ENCODE measurements at places on chromosomes 7 and 10. TPM values are rescaled to one million over a fixed set of nuclear protein-coding genes. Genes with fewer than 3 reads are reported as not detected.

The IRF5 gene
- total RNA-seq: 10.1 TPM

The FUOM gene
- total RNA-seq: 16.6 TPM

The IDI2 gene
- not detected for total RNA-seq

DNA sequence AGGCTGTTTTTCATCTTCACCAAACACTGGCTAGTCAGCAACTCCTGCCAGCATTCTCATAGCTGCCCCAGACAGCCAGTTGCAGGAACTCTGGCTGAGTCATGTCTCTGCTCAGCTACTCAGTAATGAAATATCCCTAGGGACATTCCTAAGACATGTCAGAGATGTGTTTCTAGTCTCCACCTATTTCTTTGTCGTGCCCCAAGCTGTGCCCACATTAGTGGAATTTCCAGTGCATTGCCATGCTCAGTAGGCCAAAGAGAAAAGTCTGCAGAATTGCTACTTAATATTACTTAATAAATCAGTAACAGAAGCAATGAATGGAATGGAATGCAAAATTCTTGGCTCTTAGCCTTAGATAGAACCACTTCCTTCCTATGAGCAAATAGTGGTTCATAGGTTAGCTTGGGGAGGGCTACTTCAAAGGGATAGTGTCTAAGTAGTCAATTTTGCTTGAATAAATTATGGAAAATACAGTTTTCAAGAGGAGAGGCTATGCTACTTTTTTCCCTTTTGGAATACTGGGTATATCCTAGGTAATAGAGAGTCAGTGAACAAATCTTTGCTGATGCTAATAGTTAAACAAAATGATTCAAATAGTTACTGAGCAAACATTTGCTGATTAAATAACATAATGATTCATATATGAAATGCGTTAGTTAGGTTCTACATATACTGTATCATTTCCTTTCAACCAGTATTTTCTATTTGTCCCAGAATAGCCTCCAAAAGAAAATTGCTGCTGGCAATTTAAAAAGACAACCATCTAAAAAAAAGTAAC, 23.6 kb upstream of the SEMA3C start:
- peak; percentile 96 for DNase-seq

- no peak for DNase-seq
These were observed 42.1 kb downstream of the GSDME start for GRCh38 chr7:24715171-24715570.

DNA sequence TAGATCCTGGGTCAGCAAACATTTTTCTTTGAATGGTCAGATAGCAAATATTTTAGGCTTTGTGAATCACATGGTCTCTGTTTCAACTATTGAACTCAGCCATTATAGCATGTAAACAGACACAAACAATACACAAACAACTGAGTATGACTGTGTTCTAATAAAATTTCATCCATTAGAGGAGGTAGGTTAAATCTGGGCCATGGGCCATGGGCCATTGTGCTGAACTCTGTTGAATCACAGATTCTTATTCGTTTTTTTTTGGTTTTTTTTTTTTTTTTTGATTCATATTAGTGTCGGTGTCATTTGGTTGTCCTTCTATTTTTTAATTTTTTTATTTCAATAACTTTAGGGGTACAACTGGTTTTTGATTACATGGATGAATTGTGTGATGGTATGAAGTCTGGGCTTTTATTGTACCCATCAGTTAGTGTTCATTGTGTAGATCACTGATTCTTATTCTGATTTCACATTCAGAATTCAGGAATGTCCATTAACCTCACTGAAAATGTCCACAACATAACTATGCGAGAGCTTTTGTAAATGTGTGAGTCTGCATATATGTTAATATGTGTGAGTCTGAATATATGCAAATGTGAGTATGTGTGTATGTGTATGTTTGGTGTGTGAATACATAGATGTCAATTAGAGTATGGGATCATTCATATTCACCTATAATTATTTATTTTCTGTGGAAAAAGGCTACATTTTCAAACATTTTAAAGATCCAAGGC, 443.7 kb upstream of the GRM3 start:
- no peak for DNase-seq

DNA sequence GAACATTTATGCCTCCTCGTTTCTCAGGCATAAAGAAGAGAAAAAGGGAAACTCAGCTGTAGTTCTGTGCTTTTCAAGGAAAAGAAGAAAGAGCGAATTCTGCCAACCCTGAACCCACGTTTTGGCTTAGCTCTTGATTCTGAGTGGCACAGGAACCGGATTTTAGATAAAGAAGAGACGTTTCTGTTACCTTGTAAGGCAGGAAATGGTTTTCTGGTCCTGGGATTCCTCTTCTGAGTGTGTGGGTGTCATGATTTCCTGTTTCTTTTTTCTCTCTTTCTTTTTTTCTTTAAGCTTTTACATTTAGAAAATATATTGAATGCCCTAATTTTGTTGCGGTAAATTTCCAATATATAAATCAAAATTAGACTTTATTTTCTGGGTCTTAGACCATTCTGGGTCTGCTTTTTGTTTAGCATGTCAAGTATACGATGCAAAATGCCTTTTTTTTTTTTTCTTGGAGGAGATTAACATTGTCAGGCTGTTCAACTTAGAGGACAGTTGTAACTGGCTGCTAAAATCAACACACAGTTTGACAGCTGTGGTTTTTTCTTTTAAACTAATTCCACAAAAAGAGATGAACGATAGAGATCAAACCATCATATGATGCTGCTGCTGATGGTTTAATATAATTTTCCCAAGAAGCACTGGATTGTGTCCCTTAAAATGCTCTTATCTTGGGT, 190.8 kb downstream of the GATA3 start:
- DNase-seq: no peak

DNA sequence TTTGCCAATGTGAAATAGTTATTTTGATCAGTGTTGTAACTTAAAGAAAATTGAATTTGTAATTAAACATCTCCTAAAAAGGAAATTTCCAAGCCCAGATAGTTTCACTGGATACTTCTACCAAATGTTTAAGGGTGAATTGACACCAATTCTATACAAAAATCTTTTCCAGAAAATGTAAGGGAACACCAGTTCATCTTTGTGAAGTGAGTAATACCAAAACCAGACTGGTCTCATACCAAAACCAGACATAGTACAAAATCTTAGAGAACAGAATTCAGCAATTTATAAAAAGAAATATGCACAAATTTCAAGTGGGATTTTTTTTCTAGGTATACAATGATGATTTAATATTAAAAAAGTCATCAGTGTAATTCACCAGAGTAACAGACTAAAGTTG, 86.0 kb upstream of the ZNF32 start:
- no peak for DNase-seq

DNA sequence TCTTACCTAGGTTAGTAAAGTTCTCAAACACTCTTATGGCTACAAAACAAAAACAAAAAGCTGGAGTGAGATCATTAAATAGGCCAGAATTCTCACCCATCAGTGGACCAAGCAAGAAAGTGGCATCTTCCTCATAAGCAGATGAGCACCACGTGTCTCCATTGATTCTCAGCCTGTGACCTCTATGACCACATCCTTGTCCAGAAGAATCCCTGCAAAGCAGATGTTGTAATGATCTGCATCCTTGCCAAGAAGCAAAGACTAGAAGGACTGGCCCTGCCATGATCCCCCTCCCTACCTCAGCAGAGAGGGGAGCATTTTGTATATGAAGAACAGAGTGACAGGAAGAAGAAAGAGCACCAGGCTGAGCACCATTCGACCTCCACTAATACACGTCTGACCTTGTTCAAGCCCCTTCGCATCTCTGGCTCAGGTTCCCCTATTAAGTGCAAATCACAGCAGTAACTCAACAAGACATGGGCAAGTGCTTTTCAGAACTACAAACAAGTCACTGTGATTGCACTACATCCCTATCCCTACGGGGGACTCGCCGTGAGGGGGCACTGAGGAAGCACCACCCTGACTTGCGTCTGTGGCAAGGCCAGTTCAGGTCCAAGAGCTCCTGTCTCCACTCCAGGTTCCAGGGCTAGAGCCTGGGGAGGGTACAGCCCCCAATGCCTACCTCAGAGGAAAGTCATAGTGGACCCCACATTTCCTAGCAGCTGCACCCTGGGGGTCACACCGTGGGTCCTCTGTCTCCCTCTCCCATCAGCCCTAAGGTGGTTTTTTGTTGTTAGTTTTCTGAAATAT, 22.2 kb upstream of the RASSF4 start:
- DNase-seq: no peak

DNA sequence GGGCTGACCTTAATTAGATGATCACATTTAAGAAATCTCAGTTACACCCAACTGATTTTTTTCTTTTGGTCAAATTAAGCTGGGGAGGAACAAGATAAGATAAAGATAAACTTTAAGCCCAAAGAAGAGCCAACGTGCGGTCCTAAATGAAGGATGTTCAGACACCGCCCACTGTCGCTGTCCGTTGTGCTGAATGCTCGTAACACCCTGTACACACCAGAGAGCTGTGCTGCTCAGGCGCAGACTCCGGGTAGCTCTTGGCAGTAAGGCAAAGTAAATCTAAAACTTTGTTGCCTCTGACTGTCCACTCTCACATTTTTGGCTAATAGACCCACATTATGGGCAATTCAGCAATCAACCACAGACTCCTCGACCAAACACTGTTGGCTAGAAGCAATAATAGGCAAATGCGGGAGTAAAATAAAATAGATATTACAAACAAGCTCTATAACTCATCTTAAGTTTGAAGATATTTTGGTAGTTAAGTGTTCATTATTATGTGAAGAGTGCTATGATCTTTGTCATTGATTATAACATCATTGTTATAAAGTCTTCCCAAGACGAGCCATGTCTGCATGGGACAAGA, 57.1 kb downstream of the PLPP4 start:
- peak; percentile 72 for DNase-seq

DNA sequence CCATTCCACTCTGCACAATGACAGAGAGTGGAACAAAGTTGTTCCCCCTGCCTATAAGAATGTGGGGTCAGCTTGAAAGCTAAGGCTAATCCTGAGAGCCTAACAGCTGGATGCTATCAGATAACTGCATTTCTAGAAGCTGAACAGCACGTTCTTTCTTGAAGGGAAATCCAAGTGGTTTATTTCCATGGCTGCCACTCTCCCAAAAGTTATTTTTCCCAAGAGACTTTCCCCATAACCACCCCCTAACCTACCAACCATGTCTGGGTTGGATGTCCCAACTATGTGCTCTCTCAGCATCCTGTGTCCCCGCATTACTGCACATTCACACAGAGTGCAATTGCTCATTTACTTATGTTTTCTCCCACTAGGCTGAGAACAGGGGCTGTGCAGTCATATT, 140.7 kb upstream of the ANKRD1 start:
- no peak for DNase-seq

DNA sequence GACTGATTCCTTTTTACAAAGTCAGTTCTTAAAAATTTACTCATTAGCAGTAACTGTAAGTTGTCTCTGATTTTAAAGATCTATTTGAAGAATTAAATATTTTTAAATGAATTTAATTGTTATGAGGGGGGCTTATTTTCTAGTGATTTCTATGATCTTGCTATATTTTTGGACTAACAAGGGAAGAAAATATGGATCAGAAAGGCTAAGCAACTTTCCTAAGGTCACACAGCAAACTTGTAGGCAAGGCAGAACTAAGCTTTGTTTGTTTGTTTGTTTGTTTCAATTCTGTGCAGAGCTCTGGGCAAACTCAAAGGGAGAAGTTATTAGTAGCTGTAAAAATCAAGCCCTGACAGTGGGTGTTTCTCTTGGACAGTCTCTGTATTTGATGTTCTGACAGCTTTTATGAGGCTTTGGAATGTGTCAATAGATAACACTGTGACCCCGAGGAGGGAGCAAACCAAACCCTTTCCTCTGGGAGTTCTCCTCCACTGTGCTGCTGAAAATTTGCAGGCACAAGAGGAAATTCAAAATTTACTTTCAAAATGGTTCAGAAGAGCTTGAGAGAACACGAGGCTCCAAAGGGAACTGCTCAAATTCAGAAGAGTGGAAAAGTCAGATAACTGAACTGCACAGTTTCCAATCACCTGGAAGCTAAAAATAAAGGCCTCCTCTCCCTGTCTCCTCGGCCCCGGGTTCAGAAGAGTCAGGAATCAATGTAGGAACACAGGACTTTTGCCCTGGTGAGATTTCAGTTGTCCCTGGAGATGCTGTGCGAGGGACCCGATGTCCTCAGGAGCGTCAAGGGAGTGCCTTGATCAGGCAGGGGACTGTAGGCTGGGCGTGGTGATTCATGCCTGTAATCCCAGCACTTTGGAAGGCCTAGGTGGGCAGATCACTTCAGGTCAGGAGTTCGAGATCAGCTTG, 325.7 kb downstream of the GATA3 start:
- DNase-seq: no peak

DNA sequence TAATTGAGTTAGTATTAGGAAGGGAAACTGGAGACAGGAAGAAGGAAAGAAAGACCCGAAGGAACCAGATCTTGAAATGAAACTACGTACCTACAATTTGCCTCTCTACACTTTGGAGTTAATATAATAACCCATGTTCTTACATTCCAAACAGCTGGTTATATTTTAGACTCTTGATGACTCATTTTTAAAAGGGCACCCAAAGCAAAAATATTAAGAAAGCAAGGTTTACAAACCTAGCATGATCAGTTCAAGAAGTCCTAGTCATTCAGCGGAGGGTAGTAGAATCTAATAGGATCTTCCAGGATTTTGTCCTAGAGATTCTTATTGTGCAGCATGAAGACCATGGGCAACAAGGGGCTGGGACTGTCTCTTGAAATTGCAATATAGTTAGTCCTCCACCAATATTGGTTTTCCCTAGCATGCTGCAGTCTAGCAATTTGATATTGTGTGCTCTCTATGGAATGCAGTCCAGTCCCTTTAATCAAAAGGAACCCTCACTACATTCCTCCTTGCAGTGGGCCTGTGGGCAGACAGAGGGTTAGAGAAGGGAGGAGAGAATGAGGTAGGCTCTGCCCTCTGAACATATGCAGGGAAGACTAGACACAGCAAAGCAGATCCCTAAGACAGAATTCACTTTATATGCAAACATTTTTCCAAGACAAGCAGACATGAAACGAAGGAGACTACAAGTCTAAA, 230.3 kb downstream of the INHBA start:
- no peak for DNase-seq

- DNase-seq: no peak
These were observed 12.3 kb downstream of the AUTS2 start for GRCh38 chr7:69610374-69611084.

GRCh38 chr10:13527864-13528122, 1.0 kb downstream of the BEND7 start:
- no peak for DNase-seq

DNA sequence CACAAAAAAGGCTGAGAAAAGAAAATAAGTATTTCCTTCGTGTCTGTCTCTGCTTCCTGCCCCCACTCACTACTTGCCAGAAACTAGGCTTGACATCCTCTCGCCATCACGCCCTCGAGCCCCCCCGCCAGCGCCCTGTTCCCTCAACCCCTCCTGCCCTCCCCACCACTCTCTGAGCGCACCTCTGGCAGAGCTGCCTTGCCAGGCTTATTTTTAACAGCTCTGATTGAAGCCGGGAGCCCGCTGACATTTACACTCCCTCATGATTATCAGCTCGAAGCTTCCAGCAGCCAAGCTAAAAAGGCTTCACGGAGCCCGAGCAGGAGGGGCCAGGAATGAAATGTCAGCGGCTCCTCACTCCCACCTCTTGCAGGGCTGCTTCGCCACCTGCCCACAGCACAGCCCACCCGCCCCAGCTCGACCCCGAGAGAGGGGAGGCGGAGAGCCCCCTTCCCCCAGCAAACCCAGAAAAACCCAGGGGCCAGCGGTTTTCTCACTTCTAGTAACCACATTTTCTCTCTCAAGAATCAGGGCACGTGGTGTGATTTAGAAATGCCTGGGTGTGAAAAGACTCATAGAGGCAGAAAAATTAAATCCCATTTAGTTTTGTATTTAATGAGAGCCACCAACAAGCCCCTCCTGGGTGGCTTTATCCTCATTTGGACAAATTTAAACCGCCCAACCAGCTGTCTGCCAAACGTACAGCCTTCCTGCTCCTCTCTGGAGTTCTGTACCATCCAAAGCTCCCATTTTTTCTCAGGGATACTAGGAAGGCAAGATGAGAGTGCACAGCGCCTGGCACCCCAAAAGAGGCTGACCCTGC, 89.3 kb downstream of the SLIT1 start:
- no peak for DNase-seq

Measured in MCF 10A (cell line).